ENCODE measurements at places on chromosomes 5 and 9.

GRCh38 chr9:38295764-38296163 lies 96.7 kb upstream of the ALDH1B1 start:
- DNase-seq = no peak

GRCh38 chr9:119859128-119859527 lies 489.9 kb upstream of the BRINP1 start:
- no peak for DNase-seq

DNA sequence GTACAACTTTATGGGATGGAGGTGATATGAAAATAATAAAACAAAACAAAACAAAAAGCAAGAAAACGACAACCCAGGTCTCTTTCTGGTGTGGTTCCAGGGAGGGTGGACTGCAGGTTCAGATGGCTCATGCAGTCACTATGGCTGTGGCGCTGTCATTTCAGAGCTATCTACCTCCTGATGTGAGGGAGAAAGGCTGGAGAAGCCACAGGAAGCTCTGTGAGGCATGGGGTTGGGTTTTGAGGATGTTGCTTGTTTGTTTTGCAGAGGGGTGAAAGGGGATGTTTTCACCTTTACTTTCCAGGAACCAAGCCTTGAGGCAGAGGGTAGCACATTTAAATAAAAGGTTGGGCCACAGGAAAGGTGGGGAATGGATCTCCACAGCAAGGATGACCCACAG lies 18.7 kb downstream of the NIPAL4 start:
- DNase-seq = no peak

DNA sequence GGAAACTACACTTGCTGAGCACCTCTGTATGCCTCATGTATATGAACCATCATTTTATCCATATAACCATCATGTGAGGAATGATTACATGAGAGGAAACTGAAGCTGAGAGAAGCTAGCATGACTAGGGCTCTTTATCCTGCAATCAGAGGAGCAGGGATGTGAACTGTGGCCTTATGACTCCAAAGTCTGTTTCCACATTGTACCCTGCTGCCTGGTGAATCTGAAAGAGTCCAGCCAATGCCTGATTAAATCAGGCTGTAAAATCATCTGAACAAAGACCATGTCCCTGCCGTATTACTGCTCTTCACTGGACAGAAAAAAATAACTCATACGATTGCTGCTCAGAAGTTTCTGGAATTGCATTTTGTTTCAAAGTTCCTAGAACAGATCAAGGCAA lies 67.0 kb downstream of the LPAR1 start:
- DNase-seq = no peak

DNA sequence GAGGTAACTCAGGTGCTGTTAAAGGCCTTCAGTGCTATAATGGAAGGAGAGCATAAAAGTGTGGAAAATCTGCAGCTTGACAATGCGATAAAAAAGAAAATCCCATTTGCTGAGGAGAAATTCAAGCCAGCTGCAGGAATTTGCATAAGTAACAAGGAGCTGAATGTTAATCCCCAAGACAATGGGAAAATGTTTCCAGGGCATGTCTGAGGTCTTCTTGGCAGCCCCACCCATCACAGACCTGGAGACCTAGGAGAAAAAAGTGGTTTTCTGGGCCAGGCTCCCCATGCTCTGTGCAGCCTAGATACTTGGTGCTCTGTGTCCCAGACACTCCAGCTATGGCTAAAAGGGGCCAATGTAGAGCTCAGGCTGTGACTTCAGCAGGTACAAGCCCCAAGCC lies 1159.6 kb downstream of the CDH18 start:
- no peak for DNase-seq

DNA sequence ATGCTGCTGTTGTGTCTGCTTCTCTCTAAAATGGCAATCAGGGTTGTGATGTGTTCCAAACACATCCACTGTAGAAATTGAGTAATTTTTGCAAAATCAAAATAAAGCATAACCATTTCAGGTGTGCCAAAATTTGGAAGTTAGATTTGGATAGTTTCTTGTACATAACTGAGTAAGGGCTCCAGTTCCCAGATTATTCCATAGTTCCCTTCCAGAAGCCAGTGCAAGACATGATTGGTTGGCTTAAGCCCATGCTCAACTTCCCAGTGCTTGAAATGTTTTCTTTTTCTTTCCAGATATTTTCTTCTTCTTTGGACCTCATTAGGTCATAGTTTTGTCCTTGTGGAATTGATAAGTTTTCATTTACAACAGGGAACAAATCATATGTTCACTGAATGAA lies 64.2 kb downstream of the SNCAIP start:
- no peak for DNase-seq

- no peak for DNase-seq
Observed at GRCh38 chr5:115775999-115776398, 40.5 kb downstream of the CDO1 start.

GRCh38 chr9:107989544-107989943 lies 500.0 kb upstream of the KLF4 start:
- no peak for DNase-seq

GRCh38 chr5:173352366-173353349 lies 24.4 kb upstream of the STC2 start:
- DNase-seq = no peak

- no peak for DNase-seq
Observed at GRCh38 chr9:19488721-19489120, 79.9 kb downstream of the ACER2 start.

All from amniotic stem cell (primary cell).